ENCODE measurements at places on chromosomes 1 and 21. TPM values are rescaled to one million over a fixed set of nuclear protein-coding genes. Genes with fewer than 3 reads are reported as not detected.
A peak's percentile ranks its signal among the peaks of the same experiment; 100 is the strongest.

DNA sequence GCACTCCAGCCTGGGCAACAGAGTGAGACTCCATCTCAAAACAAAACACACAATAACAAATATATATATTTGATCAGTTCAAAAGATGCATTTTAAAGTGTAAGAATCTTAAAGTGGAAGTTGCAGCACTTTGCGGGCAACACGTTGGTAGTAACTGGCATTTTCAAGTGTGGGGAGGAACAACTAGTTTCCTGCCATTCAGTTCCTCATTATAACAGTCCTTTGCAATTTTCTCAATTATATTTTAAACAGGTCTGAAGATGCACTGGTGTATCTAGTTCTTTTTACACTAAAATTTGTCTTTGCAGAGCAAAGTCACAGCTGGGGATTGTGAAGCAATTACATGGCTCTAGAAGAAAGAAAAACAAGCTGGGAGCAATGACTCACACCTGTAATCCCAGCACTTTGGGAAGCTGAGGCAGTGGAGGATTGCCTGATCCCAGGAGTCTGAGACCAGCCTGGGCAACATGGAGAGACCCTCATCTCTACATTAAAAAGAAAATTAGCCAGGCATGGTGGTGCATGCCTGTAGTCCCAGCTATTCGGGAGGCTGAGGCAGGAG lies 25.3 kb downstream of the RRAGC start:
- DNase-seq: no peak

GRCh38 chr1:55322842-55323241 lies 107.7 kb upstream of the USP24 start:
- DNase-seq: no peak

GRCh38 chr1:221170171-221170570 lies 290.9 kb downstream of the HLX start:
- DNase-seq: no peak

DNA sequence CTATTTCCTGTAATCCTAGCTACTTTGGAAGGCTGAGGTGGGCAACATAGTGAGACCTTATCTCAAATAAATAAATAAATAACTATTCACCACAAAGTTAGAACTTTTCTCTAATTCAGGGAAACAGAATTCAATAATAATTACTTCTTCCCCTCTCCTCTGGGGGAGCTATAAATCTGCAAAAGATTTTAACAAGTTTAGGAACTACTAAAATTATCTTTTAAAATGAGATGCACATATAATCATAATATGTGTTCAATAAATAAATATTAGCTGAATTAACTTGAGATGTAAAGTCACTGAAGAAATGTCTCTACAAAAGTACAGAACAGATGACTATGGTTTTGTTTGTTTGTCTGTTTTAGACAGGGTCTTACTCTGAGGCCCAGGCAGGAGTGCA lies 14.1 kb downstream of the WDR47 start:
- no peak for DNase-seq

GRCh38 chr1:94989911-94990473 lies 63.1 kb upstream of the CNN3 start:
- no peak for DNase-seq

- DNase-seq: peak; percentile 62
Measured at GRCh38 chr1:181159451-181160140, 71.1 kb downstream of the IER5 start.

GRCh38 chr1:88917321-88918025 lies 26.1 kb upstream of the GTF2B start:
- no peak for DNase-seq

DNA sequence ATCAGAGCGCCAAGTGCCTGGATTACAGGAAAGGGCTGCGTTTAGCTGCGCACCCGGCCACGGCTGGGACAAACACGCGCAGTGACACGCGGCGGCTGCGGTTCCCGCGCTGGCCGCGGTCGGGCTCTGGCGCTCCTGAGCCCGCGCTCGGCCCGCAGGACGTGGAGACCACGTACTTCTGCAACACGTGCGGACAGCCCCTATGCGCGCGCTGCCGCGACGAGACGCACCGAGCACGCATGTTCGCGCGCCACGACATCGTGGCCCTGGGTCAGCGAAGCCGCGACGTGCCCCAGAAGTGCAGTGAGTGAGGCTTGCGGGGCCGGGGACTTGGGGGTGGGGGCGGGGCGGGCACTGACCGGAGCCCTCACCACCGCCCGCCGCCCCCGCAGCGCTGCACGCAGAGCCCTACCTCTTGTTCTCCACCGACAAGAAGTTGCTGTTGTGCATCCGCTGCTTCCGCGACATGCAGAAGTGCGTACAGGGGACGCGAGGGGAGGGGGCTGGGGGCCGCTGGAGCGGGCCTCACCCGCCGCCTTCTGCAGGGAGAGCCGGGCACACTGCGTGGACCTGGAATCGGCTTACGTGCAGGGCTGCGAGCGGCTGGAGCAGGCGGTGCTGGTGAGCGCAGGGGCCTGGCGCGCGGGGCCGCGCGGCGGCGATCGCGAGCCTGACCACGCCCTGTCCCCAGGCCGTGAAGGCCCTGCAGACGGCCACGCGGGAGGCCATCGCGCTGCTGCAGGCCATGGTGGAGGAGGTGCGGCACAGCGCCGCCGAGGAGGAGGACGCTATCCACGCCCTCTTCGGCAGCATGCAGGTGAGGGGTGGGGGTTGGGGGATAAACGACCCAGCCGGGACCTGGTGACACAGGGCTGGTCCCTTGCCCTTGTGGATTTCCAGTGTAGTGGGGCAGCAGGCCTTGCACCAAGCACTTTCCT lies 3.1 kb downstream of the RNF207 start:
- no peak for DNase-seq

DNA sequence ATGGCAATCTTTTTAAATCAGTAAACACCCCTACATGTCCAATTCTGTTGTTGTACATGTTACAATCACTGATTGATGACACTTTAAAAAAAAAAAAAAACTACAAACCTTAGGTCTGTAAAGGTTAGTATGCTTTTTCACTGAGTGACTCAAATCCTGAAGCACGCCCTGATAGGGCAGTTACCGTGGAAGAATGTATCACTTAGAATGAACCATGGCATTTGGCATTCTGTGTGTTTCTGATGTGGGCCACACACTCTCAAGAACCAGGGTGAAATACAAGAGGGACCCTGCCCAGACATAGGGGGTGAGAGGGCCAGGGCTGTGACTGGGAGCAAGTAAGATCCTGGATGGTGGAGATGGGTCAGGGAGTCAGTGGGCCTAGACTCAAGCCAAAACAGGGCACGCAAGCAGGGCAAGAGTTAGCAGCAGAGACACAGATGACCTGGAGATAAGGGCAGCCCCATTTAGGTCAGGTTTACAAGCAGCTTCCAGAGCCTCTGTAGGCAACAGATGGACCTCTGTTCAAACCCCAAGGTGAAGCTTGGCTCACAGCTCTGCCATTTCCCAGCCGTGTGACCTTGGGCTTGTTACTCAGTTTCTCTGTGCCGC lies 47.6 kb upstream of the DMRTB1 start:
- DNase-seq: no peak

GRCh38 chr21:43659136-43660000 lies at the start of the genes HSF2BP and RRP1B:
TSS of gene HSF2BP (minus strand) at chr21:43659488. CDS start at chr21:43658096, 1,392 bp downstream.
TSS of gene RRP1B (plus strand) at chr21:43659560. CDS start at chr21:43659665, 105 bp downstream.
- peak; percentile 79 for DNase-seq

- no peak for DNase-seq
Measured at GRCh38 chr1:226964068-226964425, 24.0 kb downstream of the COQ8A start.

The FMN2 gene
- total RNA-seq: not detected

The TSSK3 gene
- total RNA-seq: 0.51 TPM

The DDI2 gene
- 49.9 TPM for total RNA-seq

The VASH2 gene
- total RNA-seq: 0.10 TPM

The MMP23B gene
- 0.93 TPM for total RNA-seq

The GPR37L1 gene
- not detected for total RNA-seq

The SYDE2 gene
- total RNA-seq: 0.83 TPM

The TRIM62 gene
- 4.5 TPM for total RNA-seq

The AMPD1 gene
- not detected for total RNA-seq

Measured in activated T-helper 1 cell treated with anti-CD3 and anti-CD28 coated beads, Interleukin-12 subunit alpha, Interleukin-12 subunit beta, Interleukin-2, Interleukin-4 antibody, amounts not matched to agents 30 ng/mL and 10 ng/mL and 1 ng/mL, durations not matched to agents 14 hours and 24 hours and 36 hours (primary cell).